ENCODE measurements at places on chromosomes 5 and 9.

- DNase-seq: no peak
These were observed 65.3 kb downstream of the RXRA start for GRCh38 chr9:134391319-134392231.

DNA sequence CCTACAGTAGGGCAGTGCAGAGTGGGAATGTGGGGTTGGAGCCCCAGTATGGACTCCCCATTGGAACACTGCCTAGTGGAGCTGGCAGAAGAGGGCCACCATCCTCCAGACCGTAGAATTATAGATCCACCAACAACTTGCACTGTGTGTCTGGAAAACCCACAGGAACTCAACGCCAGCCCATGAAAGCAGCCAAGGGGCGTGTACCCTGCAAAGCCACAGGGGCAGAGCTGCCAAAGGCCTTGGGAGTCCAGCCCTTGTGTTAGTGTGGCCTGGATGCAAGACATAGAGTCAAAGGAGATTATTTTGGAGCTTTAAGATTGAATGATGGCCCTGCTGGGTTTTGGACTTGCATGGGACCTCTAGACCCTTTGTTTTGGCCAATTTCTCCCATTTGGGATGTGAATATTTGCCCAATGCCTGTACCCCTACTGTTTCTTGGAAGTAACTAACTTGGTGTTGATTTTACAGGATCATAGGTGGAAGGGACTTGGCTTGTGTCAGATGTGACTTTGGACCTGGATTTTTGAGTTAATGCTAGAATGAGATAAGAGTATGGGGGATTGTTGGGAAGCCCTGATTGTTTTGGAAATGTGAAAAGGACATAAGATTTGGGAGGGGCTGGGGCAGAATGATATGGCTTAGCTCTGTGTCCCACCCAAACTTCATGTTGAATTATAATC, 266.8 kb downstream of the SEMA5A start:
- DNase-seq: no peak

DNA sequence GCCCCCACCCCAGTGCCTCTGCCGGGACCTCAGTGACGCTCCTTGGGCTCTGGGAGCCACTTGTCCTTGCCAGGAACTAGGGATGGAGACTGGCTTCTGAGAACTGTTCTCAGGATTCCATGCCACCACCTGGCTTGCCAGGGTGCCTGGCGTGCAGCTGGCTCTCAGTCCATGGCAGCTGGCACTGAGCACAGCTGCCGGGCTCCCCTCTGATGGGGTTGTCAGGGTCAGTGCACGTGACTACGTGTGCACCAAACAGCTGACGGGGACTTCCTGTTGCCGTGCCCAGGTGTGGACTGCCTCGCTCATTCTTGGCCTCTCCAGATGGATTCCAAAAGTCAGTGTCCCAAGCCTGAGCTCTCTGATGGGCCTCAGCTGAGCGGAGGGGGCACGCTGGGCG, 9.4 kb downstream of the KCNT1 start:
- no peak for DNase-seq

DNA sequence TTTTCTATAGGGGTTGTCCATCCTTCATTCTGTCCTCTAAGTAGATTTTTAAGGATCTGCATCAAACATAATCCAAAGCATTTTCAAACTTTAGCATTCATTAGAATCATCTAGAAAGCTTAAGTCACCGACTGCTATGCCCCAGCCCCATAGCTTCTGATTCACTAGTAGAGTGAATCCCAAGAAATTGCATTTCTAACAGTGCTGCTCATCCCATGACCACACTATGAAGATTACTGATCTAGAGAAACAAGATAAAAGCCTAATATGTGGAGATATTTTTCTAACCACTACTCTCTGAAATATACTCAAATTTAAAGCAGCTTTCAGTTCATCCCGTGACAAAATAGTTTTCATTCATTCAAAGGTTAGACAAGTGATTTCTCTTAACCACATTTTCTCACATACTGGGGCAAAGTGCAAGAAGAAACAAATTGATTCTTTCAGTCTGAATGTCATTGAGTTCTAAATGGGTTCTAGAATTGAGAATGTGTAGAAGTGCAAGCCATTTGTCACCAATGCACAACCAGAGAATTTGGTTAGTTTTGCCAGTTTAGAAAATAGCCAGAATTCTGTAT, 286.9 kb upstream of the CD180 start:
- DNase-seq: no peak

GRCh38 chr5:100043475-100043874, 491.7 kb upstream of the FAM174A start:
- no peak for DNase-seq

DNA sequence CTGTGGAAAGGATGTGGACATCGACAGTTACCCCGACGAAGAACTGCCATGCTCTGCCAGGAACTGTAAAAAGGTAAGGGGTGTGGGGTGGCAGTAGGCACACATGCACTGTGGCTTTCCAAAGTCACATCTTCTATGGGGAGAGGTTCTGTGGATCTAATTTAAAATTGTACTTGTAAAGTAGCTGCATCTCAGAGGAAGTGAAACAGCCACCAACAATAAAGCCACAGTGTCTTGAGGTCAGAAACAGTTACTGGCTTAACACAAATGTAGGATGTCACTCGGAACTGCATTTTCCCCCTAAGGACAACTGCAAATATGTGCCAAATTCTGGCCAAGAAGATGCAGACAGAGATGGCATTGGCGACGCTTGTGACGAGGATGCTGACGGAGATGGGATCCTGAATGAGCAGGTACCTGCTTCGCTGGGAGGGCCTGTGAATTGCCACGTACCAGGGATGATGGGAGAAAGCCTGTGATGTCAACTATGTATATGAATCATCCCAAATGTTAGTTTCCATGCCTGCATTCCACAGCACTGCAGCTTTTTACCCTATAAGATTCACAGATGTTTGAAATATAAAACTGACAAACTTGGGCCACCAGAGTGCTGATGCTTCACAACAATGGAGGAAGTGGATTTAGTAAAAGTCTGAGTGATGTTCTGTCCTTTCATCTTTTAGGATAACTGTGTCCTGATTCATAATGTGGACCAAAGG, 35.3 kb downstream of the THBS4 start:
- DNase-seq: no peak

GRCh38 chr5:52910071-52910470, 79.1 kb upstream of the ITGA2 start:
- no peak for DNase-seq

GRCh38 chr9:137757139-137757538, 120.4 kb upstream of the CACNA1B start:
- DNase-seq: no peak

- DNase-seq: no peak
These were observed 9.3 kb downstream of the HMGXB3 start for GRCh38 chr5:150009671-150010387.

DNA sequence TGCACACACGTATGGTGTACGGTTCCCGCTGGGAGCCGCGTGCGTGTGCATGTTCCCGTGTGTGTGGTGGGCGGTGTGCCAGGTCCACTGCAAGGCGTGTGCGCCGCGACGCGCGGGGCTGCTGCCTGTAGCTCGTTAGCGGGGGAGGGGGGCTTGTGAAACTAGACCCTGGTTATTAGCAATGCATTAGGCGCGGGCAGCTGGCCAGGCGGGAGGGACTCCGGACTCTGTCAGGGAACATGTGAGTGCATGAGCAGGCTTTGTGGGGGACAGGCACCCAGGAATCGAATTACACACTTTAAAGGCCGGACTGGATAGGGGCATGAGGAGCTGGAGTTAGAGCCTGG, 32.2 kb upstream of the ENHO start:
- DNase-seq: no peak

GRCh38 chr5:107466233-107466769, 204.4 kb downstream of the EFNA5 start:
- no peak for DNase-seq

- no peak for DNase-seq
These were observed 23.4 kb downstream of the SARDH start for GRCh38 chr9:133714606-133715294.

DNA sequence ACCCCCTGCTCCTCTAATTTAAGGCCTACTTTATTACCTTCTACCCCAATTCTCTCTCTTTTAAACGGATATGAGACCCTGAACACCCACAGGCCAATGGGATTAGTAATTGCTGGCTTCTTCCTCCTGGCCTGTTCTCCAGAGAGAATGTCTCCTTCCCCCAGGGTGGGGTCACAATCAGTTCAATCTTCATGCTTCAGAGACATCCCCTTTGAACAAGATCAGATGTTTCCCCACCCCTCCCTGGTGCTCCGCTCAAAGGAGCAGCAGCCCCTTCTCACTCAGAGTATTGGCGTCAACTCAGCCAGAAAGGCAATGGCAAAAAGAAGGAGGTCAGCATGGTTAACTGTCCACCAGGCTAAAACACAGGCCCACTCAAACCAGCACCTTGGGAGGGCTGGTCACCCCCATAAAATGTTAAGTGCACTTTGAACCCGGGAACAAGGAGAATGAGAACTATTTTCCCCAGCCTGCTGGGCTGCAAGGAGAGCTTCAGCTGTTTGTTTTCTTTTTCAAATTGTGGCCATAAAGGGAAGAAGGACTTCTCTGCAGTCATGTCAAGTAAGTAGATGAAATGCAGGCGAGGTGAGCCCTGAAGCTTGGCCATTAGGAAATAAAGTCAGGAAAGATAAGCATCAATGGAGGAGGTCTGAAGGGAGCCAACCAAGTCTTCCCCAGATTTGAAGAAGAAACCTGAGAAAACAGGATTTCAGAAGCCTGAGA, 20.1 kb downstream of the LHFPL2 start:
- DNase-seq: no peak

GRCh38 chr5:22531986-22532385, 321.2 kb downstream of the CDH12 start:
- no peak for DNase-seq

DNA sequence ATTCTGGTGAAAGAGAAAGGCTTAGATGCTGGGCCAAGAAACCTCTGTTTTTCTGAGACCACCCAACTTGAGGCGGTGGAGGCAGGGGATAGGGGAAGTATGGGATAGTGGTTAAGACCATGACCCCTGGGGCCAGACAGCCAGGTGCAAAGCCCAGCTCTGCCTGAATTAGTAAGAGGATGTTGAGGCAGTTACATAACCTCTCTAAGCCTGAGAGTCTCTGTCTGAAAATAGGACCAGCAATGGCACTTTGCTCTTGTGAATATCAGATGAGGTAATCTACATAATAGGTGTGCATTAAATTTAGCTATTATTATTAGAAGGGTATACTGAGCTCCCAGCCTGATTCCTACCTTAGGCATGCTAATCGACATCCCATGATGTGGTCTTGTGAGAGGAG, 68.2 kb downstream of the DOCK2 start:
- no peak for DNase-seq

DNA sequence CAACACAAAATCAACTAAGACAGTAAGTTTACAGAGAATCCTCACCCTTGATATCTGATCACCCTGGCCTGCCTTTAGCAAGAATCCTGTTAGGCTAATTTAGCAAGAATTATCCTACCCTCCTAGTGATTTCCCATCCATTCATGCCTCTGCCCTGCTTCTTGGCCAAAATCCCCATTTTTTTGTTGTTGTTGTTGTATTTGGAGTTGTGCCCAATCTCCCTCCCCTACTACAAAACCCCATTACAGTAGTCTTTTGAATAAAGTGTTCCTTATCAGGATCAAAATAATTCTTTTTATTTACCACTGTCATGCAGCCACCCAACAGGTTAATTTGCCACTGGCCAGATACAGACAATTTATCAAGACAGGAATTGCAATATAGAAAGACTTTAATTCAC, 58.5 kb upstream of the CLINT1 start:
- no peak for DNase-seq

All from hypothalamus (tissue), 51 donors.